ENCODE measurements at places on chromosomes 6 and 20.

- peak; percentile 27 for DNase-seq
These were observed 42.3 kb upstream of the PTPN1 start for GRCh38 chr20:50467718-50468356.

DNA sequence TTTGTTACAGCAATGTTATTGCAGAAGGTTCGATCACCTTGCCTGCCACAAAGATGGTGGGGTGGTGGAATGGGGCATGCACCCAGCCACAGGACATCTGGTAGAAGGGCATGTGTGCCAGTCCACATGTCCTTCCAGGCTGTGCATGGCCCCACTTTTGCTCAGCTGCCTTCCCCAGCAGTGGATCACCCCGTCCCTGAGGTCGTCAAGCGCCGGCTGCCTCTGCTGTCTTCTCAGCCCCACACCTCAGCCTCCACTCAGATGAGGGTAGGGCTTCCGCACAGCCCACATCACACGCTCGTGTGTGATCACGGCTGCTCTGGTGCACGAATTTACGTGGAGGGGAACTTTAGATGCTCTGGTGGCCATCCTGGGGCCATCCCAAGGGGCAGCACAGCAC, 109.5 kb upstream of the PMEPA1 start:
- no peak for DNase-seq

DNA sequence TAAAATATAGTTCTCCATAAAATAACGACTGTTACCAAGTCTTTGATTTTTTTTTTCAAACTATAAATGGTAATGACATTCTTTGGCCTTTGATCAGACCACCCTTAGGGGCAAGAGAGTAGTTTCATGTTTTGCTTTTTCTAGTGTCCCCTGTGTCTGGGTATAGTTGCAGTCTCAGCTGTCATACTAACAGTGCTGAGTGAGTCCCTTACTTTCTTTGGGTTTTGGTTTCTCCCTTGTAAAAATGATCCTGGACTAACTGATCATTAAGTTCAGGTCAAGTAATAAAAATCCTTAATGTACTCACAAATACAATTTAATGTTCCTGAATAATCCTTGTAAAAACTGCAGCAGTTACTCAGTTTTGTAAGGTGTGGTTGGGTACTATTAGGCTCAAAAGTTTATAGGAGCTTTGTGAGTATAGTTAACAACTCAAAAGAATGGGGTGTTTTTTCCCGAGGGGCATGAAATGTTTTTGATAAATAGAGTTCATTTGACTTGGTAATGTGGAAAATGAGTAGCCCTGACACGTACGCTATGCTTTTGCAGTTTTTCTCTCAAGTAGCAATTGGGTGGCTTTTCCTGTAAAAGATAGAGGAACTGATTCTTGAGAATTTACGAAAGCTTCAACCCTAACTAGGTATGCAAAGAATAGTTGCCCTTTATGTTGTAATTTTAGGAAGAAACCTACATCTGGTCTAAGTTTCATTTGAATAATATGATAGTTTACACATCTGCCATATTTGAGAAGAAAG, 6.2 kb downstream of the PTPN1 start:
- no peak for DNase-seq

- no peak for DNase-seq
These were observed 87.8 kb upstream of the SIRPA start for GRCh38 chr20:1807394-1807793.

GRCh38 chr20:36030149-36030548, 61.8 kb downstream of the CNBD2 start:
- no peak for DNase-seq

GRCh38 chr6:53466257-53466656, 78.6 kb downstream of the GCLC start:
- DNase-seq: no peak

DNA sequence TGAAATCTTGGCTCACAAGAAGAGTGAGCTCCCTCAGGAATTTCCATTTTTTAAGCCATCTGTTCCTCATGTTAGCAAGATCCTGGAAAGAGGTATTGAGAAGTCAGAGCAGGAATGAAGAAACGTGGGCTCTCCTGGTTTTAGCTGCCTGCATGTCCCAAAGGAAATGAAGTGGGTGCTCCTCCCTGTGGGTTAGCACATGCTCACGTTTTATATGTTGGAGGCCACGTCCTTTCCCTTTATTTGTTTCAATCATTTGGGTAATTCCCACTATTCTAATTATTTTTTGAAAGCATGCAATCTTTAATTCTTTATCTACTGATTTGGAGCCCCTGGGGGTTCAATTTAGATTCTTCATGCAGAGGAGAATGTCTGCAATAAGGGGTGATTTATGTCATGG, 4.3 kb upstream of the MAP3K4 start:
- DNase-seq: no peak

DNA sequence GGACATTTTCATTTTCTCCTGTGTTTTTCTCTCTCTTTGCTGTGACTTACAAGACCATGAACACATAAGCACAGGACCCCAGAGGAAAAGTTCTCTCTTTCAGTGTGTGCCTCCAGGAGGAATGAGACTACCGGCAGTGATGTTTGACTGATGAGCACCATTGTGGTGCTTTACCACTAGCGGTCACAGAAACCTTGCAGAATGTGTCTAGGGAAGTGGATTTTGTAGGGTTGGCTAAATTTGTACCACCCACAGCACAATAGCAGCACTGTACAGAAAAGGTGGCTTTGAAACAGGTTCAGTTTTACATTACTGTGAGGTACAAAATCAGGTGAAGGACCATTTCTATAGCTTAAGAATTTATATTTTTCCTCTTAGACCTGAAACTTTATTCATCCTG, 301.9 kb upstream of the SUPT3H start:
- no peak for DNase-seq

Measured in activated T-cell treated with anti-CD3 and anti-CD28 coated beads, Interleukin-2, amount 50 U/mL, for 1 hour (primary cell).